ENCODE measurements at places on chromosomes 4 and X.

- no peak for DNase-seq
Measured at GRCh38 chr4:38672397-38673129, 8.6 kb downstream of the KLF3 start.

DNA sequence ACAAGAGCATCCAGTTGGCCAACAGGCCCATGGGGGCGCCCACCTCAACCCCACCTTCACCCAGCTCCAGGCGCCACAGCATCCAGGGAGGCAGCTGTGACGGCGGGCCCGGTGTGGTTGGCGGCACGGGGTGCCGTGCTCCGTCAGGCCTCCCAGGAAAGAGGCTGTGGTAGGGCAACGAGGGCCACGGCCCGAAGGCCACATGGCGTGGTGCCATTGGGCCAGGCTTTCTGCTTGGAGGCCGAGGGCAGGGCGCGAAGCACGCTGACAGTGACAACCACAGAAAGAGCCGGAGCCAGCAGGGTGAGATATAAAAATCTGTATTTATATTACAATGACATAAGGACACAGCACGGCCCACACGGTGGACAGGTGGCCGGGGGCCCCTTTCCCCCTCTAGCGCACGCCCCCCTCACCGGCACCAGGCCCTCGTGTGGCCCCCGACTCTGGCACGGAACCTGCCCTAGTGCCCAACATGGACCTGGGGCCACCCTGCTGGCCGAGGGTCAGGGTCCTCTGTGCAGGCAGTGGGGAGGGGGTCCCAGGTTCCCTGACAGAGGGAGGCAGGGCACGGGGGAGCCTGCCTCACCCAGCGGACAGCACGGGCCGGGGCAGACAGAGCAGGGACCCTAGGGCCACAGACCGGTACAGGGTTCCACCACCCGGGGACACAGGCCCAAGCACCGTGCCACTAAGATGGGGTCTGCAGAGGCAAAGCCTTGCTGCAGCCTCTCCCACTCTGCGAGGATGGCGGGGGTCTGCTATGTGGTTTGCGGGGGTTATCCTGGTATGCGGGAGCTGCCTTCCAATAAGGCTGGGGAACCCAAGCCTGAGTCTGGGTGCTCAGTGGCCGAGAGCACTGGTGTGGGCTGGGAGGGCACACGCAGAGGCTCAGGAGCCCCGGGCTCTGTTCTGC, 5.5 kb upstream of the HAUS3 start:
- DNase-seq = no peak

- no peak for DNase-seq
Measured at GRCh38 chrX:38861489-38861888, 60.2 kb downstream of the MID1IP1 start.

GRCh38 chrX:8138252-8138651, 32.8 kb downstream of the VCX2 start:
- no peak for DNase-seq

GRCh38 chr4:1193206-1194009, 21.0 kb upstream of the SPON2 start:
- no peak for DNase-seq

DNA sequence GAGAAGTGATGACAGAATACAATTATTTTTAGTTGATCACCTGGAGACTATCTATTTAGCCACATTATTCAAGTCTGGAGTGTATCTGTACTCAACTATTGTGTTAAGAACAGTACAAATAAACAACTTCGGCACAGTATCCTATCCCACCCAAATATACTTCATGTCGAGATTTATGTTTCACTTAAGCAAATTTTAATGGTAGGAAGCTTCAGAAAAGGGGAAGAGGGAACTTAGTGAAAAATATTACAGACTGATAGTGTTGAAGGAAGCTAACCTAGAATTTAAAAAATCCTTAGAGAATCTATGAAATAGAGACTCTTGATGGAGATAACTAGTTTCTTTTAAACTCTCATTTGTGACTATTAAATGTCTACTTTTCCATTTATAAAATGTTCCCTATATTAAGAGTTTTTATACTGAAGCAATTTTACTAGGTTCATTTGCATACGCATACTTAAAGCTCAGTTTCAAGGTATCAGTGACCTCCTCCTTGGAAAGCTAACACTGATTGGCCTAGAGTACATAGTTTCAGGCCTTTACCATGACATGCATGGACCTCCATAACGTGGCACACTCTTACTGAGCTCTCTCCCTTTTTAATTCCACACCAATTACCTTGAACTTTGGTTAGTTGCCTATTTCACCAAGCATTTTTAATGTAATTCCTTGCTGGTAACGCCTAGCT, 197.7 kb downstream of the CAMK2D start:
- no peak for DNase-seq

GRCh38 chrX:40172401-40173142, 74.8 kb upstream of the BCOR start:
- no peak for DNase-seq

- no peak for DNase-seq
Measured at GRCh38 chrX:116318672-116319071, 117.7 kb upstream of the SLC6A14 start.

DNA sequence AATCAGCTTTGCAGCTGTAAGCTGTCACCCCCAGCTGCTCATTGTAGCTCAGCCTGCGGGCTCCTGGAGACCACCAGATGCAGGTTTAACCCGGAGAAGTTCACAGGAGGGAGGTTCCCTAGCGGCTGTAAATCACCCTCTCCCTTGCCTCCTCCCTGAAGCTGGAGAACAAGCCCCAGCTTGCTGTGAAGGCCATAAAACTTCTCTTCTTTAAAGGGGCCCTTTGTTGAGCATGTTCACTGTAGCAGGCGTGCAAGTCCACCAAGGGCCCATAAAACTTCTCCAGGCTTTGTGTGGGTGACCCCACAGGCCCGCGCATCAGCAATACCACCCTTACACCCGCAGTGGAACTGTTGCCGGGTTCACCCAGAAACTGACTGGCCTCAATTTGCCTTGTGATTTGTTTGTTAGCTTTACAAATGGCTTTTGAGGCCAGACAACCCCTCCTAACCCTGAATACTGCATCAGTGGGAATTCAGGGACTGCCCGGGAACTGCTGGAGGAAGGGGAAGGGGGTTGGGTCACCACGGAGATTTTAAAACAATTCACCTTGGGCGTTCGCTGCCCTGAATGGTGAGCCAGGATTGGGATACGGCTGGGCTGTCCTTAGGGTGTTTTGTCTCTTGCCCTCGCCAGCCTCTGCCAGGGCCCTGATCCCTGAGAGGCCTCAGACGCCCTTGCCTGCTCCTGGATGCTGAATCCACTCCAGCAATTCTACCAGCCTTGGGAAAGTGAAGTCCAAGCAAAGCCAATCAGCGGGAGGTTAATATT, 49.5 kb upstream of the ATP6AP2 start:
- DNase-seq = peak; percentile 16

DNA sequence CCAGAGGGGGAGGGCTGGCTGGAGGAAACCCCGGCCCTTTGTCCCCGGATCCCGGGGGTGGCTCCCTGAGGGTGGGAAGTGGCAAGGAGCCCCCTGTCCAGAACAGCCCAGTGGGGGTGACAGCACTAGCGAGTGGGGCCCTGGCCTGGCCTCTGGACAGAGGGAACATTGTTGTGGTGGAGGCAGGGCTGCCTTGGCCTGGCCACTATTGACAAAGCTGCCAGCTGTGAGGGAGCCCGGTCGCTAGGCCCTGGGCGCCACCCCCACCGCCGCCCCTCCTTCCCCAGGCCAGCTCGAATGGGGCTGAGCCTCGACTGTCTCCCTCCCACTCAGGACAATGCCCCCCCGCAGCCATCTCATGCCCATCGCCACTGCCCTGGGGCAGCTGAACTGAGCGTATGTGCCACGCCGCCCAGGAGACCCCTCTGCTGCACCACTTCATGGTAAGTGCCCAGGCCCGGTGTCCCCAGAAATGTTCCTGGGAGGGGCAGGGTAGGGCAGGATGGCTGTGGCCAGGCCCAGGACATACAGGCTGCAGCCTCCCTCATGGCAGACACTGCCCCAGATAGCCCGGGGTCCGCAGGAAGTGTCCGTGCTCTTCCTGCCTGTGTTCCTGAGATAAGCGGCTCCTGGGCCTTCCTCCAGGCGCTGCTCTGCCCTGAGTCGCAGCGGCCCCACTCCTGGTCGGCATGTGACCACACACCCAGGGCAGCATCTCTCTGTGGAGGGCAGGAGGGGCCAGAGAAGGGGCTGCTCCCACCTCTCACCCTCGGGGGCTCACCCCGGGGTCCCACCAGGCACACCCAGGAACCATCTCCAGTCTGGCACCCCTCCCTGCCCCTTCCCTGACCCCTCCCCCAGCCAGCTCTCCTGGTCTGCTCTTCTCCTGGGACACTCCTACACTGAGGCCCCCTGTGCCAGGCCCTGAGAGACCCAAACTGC, 1.4 kb downstream of the PLXNB3 start:
- no peak for DNase-seq

DNA sequence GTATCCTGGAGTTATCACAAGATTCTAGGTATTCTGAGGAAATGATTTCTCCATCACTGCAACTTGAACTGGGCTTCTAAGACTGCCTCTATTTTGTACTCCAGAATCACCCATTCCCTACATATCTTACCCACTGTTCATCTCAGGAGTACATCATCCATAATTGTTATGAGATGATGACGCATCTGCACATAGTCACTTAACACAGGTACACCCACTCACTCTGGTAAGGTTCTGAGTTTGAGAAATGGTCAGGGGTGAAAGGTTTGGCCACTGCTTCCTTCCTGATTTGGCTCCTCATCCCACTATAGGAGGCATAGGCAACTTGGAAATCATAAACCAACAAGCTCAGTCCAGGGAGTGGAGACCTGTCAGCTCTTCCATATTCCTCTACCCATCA, 143.9 kb downstream of the GLRA2 start:
- DNase-seq = no peak

- no peak for DNase-seq
Measured at GRCh38 chr4:95106408-95106928, 348.7 kb downstream of the BMPR1B start.

DNA sequence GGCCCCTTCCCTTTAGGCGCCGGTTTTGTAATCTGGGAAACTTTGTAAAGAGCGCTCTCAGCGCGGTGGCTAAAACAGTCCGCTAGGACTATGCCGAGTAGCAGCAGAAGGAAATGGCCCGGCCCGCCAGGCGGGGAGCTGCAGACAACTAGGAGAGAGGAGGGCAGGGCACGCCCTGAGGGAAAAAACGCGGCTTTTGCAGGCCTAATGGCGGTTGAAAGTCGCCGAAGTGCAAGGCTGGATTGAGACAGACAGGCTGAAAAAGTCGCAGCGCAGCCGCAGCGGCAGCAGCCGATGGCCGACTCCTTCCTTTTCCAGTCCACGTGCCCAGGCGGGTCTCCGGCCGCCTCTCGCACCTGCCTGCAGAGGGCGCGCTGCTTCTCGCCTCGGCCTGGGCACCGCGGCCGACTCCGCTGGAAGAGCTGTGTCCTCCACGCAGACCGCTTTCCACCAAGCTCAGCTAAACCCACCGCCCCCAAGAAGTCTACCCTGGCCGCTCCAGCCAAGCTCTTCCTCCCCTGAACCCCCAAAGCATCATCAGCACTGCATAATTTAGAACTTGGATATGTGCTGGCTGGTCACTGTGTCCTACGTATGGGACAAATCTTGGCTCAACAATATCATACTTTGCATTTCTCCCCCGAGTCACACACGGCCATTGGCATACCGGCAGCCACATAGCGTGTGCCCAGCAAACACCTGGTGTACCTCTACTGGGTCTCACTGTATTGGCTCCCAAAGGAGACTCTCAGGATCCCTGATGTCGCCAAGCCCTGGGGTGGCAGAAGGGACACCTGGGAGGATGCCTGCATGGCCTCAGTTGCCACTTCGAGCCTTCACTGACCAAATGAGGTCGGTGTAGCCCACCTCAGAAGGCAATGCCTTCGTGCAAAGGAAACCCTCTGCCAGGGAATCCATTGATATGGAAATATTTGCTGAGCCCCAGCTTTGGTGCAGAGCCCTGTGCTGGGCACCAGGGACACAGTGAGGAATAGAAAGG, 14.5 kb downstream of the SLC25A5 start:
- peak; percentile 49 for DNase-seq

DNA sequence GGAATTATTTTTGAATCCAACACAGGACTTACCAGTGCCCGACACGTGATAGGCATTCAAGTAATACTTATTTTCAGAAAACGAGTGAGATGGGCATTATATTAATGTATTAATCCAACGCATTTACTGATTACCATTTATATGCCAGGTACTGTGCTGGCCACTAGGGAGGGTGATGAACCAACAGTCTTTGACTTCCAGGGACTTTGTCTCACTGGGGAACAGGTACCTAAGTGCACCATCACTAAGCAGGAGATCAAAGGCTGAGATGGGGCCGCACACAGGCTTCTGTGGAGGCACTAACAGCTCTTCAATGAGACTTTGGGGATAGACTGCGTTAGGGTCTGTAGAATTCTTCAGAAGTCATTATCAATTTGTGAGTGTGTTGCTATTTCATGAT, 5.7 kb upstream of the TADA2B start:
- no peak for DNase-seq

GRCh38 chr4:56979421-56980072, 851 bp downstream of the POLR2B start:
- no peak for DNase-seq

DNA sequence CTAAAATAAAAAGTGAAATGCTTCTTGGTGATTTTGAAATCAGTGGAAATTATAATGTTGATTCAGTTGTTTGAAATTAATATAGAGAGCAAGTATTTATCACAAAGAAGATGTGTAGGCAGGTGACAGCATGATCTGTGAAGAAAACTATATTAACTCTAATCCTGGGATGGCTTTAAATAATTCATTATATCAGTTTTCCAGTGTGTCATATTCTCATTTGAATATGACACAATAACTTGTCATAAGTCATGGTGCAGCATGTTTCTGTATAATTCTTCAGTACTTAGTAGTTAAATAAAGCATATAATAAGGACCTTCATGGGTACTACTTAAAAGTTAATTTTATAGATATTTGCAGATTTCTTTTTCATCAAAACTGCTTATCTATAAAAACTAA, 573.6 kb downstream of the INPP4B start:
- no peak for DNase-seq

GRCh38 chr4:85391589-85392410, 83.2 kb upstream of the ARHGAP24 start:
- no peak for DNase-seq

DNA sequence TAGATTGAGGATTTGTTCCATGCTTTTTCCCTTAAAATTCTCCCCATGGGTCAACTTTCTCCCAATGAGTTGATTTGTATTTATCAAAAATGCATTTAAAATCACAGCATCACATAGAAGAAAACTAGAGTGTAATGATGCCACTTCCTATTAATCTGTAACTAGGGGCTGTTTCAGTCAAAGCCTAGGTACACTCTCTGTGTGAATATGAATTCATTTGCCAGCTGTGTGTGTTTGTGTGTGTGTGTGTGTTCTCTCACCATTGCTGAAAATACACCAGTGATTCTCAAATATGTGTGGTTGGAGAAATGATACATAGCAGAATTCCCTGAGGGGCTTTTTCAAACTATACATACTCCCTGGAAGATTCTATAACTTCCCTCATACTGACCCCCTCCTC, 546.5 kb downstream of the KLHL13 start:
- no peak for DNase-seq

DNA sequence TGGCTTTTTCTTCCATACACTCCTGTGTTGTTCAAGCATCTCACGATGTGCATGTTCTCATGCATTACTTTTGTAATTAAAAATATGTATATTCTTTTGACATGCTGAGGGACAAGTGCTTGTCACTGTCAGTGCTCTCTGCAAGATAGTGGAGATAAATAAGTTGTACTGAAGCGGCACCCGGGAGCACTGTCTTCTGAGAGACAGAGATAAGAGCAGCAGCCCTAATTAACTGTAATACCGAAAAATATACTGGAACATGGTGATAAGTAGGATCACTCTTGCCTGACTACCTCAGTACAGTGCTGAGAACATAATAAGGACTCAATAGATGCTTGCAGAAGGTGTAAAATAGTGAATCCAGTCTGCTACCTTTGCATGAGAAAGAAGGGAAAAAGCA, 9.4 kb upstream of the GPR173 start:
- no peak for DNase-seq

- DNase-seq = peak; percentile 12
Measured at GRCh38 chr4:152784490-152785350, 5.0 kb downstream of the ARFIP1 start.
